Caco-2 (cell line): ENCODE measurements at places on chromosomes 1 and 21. TPM values are rescaled to one million over a fixed set of nuclear protein-coding genes. Genes with fewer than 3 reads are reported as not detected.

The CLIC6 gene
- not detected in 2 replicates for total RNA-seq

- H3K27ac ChIP-seq, result no peak overlapping the region
- H3K4me1 ChIP-seq, result no peaks in the 10 kb centered on the region
- no peak overlapping the region for H3K4me3 ChIP-seq
- DNase-seq, result no peak
- H3K36me3 ChIP-seq, result no peaks in the 10 kb centered on the region
Measured at GRCh38 chr21:40938611-40939010, 91.7 kb upstream of the DSCAM start.

The RGL1 gene
- 33.8 and 34.5 TPM in 2 replicates for total RNA-seq

GRCh38 chr1:154492115-154492514 lies 9.9 kb upstream of the TDRD10 start:
- no peak for DNase-seq
- H3K27ac ChIP-seq, result no peak overlapping the region
- 0 out of 2 replicates have a peak, but pooled peaks cover 5% of the 10 kb centered on the region for H3K4me1 ChIP-seq
- H3K27me3 ChIP-seq, result no peaks in the 10 kb centered on the region; the same call in 1 of the 2 replicates
- H3K36me3 ChIP-seq, result no peaks in the 10 kb centered on the region
- H3K4me3 ChIP-seq, result no peak overlapping the region

DNA sequence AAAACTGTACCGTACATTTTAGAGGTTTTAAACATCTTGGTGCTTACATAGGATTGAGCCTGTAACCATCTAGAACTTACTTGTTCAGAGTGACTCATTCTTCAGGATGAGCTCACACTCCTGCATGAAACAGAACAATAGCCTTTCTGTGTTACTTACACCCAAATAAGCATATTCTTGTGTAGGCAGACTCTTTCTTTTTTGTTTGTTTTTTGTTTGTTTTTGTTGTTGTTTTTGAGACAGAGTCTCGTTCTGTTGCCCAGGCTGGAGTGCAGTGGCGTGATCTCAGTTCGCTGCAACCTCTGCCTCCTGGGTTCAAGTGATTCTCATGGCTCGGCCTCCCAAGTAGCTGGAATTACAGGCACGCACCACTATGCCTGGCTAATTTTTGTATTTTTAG lies 3.8 kb upstream of the CA6 start:
- no peak for DNase-seq
- H3K27me3 ChIP-seq, result no peaks in the 10 kb centered on the region
- no peaks in the 10 kb centered on the region for H3K4me1 ChIP-seq
- no peak overlapping the region for H3K27ac ChIP-seq
- H3K4me3 ChIP-seq, result no peak overlapping the region
- no peaks in the 10 kb centered on the region for H3K36me3 ChIP-seq

GRCh38 chr1:48200166-48200900 lies 22.2 kb upstream of the SLC5A9 start:
- no peaks in the 10 kb centered on the region for H3K36me3 ChIP-seq
- no peaks in the 10 kb centered on the region for H3K4me1 ChIP-seq
- no peaks in the 10 kb centered on the region for H3K27me3 ChIP-seq
- H3K4me3 ChIP-seq, result no peak overlapping the region
- no peak overlapping the region for H3K27ac ChIP-seq

The CNIH3 gene
- total RNA-seq, result 1.3 and 2.2 TPM in 2 replicates
